ENCODE measurements at places on chromosomes 1 and 21.

GRCh38 chr1:972726-973458, 6.6 kb downstream of the PLEKHN1 start:
- no peak for DNase-seq

GRCh38 chr21:45253633-45254459, 33.8 kb downstream of the POFUT2 start:
- DNase-seq, result no peak

GRCh38 chr1:15222653-15223303, 24.2 kb upstream of the FHAD1 start:
- no peak for DNase-seq

GRCh38 chr1:154664331-154665002, 56.5 kb upstream of the ADAR start:
- DNase-seq, result no peak

DNA sequence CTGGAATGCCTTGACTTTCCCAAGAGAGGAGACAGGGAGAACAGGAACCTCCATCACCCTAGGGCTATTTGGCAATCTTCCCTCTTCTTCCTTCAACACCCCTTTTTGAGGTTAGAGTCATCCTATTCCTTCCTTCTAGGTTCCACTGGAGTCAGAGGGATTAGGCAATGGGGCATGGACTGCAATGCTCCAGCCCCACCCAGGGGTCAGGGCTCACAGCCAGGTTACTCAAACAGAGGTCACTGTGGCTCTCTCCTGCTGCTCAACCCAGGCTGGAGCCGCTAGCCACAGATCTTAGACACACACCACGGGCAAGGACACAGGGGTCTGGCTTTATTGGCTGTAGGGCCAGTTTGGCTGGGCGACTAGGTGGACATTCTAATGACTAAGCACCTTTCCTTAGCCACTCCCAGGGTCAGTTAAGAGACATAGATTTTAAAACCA, 145.5 kb upstream of the NRIP1 start:
- no peak for DNase-seq

GRCh38 chr1:152141971-152142584, 16.9 kb downstream of the RPTN start:
- no peak for DNase-seq

All from GM12892 (cell line).